ENCODE measurements at places on chromosomes 4 and X.

GRCh38 chr4:85478576-85478975, 3.6 kb downstream of the ARHGAP24 start:
- DNase-seq = no peak

DNA sequence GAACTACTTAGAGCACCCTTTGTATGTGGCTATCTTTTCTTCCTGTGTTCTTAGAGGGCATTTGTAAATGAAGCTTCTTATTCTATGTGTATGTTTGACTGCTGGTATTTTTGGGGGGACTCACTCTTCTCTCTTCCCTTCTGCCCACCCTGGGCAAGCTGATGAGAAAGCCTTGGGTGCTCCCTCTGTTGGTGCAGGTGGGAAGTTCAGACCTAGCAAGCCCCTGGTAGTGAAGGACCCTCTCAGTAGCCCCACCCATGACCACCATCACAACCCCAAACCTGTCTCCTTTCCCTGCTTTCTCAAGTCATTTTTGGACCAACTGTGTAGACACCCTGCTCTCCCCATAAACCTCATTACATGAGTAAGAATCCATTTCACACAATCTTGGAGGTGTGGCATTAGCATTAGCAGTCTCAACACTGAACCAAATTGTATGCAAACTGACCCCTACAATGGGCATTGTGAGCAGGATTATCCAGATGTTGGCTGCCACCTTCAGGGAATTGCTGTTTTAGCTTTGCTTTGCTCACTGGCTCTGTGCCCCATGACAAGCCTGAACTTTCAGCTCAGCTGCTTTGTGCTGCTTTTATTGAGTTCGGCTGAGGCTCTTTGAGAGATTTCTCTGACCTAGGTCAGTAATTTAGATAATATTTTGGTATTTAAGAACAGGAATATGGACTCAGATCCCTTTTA, 27.9 kb downstream of the TRIM61 start:
- no peak for DNase-seq

GRCh38 chr4:182840108-182840507, 77.1 kb downstream of the DCTD start:
- DNase-seq = no peak

DNA sequence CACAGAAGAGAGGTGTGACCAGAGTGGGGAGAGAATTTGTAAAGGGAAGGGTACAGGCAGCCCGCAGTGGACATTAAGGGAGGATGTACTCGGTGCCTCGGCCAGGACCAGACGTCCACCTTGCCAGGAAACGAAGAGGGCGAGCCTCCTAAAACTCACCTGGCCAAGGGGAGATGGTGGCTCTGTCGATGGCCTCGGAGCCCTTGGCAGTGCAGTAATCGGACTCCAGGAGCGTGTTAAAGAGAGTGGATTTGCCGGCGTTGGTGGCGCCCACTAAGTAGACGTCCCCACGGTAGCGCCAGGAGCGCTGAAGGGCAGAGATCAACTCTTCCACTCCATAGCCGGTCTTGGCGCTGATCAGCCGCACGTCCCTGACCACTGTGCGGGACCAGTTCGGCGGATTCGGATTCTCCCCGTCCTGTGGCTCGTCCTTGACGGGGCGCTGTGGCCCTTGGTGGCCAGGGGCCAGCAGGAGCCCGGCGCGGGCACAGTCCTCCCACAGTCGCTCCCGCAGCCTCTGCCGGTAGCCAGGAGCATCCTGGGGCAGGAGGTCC, 1.0 kb downstream of the NOA1 start:
- DNase-seq = no peak

DNA sequence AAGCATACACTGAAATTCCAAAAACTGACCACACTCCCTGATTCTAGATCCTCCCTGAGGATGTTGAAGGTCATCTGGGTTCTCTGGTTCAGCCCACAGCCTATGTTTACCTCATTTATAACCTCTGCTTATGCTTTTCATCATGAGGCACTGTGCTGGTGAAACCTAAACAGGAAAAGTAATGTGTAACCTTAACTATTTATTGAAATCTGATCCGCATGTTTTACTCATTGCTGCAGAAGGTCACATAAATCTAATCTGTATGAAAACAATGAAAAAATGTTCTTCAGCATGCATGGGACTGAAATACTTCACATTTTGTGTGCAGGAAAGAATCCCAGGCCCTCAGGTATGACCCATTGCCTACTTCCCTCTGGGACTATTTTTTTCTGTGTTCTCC, 30.3 kb downstream of the UCHL1 start:
- DNase-seq = no peak

DNA sequence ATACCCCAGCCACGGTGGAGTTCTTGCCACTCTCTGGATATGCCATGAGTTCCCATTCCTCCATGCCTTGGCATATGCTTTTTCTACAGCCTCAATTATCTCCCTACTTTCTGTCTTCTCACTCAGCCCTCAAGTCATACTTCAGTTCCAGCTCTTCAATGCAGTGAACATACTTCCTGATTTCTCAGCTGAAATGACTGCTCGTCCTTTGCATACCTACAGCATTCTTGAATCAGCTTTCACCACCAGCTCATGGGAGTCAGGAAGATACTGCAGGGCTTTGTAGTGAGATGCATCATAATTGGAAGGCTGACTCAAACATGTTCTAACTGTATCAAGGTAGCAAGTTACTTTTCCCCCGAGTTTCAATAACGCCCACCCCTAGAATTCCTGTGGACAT, 118.4 kb downstream of the APBB2 start:
- DNase-seq = no peak

GRCh38 chr4:7654550-7655445, 220.1 kb upstream of the PSAPL1 start:
- DNase-seq = no peak

DNA sequence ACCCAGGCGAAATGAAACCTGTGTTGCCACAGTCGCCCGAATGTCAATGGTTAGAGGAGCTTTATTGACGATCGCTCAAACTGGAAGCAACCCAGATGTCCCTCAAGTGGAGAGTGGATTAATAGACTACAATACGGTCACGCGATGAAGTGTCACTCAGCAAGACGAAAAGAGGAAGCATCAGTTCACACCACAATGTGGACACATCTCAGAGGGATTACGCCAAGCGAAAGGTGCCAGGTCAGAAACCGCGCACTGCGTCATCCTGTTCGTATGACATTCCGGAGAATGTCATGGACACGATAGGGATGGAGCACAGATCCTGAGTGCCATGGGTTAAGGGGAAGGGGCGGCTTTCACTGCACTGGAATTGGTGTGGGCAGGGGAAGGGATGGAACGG, 111.7 kb downstream of the HMX1 start:
- no peak for DNase-seq

DNA sequence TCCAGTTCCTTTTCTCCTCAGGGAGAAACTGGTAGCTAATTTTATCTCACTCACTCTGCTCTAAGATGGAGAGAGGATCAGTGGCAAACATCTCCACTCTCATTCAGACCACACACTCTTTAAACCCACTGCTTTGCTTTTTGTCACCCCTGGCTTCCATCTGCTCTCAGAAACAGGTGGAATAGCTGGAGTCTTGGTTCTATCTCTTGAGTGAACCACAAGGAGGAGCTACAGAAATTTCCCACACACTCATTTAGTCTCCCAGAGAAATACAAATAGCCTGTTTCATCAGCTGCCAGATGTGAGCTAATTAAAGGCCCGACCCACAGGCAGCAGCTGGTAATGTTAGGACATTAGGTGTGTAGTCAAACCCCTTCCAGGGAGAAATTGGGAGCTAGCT, 96.6 kb downstream of the STPG2 start:
- no peak for DNase-seq

GRCh38 chr4:2212831-2213230, 29.1 kb downstream of the HAUS3 start:
- DNase-seq = no peak

- no peak for DNase-seq
These were observed 284.6 kb upstream of the GATB start for GRCh38 chr4:152045449-152045806.

- no peak for DNase-seq
These were observed 31.6 kb downstream of the RASSF6 start for GRCh38 chr4:73588613-73589012.

- DNase-seq = no peak
These were observed 9.4 kb downstream of the MGST2 start for GRCh38 chr4:139674875-139675550.

DNA sequence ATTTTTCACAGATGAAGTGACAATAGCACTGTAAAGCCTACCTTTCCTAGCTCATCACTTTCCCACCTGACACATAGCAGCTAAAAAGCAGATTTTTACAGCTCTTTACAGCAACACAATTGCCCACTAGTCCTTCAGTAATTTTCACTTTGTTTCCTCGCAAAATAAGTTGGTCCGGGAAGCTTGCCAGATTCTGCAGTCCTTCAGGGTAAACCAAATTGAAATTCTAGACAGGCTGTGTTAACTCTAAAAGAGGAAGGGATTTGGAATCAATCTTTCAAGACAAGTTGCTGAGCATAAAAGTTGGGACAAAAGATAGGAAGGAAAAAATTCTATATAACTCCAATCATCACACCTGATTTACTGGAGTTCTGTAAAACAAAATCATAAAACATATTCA, 8.7 kb downstream of the C1QTNF7 start:
- peak; percentile 49 for DNase-seq

GRCh38 chr4:99945718-99946355, 581 bp downstream of the DNAJB14 start:
- DNase-seq = no peak

Measured in smooth muscle cell of the brain vasculature (primary cell).